ENCODE measurements at places on chromosomes 5 and 9. TPM values are rescaled to one million over a fixed set of nuclear protein-coding genes. Genes with fewer than 3 reads are reported as not detected.

The UBE2QL1 gene
- 0.49 TPM for total RNA-seq

GRCh38 chr5:146734936-146735577 lies 143.5 kb downstream of the PPP2R2B start:
- DNase-seq, result no peak

DNA sequence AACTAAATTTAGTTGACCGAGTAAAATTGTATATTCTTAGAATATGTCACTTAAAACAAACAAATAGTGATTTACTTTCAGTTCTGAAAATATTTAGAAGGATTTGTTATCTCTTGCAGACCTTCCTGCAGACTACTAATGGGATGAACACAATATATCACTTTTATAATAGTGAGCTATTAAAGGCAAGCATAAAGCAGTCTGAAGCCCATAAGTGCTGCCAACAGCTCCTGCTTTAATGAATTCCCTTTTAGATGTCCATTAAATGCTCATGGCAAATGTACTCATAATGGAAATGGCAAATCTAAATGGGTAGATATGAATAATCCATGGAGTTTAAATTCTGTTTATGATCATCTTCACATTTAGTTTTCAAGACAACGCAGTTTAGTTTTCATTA lies 170.2 kb downstream of the RANBP17 start:
- DNase-seq, result no peak

DNA sequence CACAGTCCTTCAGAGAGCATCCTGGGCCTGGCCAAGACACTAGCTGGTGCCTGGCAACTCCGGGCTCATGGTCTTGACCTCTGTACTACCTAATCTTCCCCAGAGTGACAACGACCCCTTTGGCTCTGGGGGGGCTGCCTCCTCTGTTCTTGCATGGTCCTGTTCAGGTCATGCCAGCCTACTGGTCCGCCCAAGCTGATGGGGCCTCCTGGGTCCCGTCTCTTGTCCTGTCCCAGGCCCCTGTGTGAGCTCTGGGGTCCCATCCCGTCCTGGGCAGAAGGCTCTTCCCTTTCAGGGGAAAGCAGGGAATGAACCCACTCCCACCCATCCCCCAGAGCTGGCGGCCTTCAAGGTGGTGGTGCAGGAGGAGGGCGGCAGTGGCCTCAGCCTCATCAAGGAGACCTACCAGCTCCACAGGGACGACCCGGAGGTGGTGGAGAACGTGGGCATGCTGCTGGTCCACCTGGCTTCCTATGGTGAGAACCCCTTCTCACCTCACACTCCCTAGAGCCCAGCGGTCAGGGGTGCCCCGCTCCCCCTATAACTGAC lies 13.3 kb downstream of the REXO4 start:
- no peak for DNase-seq

DNA sequence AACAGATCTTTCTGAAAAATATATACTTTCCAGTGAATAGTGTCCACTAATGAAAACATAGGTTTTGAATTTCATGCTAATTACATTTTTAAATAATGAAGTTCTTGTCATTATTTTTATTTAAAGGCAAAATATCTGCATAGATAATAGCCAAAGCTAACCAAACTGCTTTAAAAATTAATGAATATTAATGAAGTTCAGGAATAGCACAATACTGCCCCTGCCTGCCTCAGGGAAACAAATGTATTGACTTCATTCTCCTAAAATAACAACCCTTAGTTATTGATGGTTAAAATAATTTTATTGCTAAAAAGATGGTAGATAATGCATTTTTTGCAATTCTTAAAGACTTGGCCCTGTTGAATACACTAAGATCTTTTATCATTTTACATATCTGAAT lies 103.6 kb upstream of the SSBP2 start:
- DNase-seq, result no peak

DNA sequence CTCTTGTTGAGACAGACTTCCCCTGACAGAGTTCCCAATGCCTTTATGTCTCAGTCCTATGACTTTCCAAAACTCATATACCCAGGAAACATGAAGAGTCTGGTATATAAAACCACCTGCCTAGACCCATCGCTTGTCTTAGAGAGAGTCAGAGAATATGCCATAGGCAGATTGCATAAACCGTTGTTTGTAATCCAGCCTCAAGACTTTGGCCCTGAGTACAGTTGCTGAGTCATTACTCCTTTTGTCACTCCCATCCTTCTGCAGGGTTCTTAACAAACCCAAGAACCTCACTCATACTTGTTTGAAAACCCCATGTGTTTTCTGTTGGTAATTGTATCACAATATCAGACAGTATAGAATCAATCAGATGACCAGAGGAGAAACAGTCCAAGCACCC lies 616.3 kb downstream of the SLCO4C1 start:
- DNase-seq, result peak; percentile 1

GRCh38 chr9:36788534-36788933 lies 215.8 kb downstream of the MELK start:
- DNase-seq, result no peak

The DEPDC1B gene
- total RNA-seq, result 28.5 TPM

DNA sequence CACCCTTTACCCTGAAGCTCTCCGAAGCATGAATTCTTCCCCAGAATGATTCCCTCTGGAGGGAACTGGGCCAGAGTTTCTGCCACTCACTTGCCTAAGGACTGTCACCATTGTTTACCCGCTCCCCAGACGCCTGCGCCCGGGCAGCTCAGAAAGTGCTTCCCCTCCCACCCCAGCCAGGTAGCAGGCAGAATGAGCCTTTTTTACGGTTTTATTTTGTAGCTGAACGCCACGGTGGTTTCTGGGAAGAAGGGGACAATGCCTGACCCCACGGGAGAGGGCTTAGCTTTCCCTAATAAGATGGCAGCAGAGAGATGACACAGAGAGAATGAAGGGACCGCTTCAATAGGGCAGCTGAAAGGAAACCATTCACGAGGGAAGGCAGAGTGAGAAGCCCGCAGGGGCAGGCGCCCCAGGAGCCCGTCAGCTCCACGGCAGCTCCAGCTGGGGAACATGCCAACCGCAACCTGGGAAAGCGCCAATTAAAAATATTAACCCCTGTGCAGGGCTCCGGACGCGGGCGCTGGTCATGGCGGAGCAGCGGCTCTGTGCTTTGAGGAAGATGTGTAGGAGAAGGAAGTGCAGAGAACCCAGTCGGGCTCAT lies 20.4 kb upstream of the NTNG2 start:
- DNase-seq, result peak; percentile 52

The PCSK1 gene
- 4.6 TPM for total RNA-seq

DNA sequence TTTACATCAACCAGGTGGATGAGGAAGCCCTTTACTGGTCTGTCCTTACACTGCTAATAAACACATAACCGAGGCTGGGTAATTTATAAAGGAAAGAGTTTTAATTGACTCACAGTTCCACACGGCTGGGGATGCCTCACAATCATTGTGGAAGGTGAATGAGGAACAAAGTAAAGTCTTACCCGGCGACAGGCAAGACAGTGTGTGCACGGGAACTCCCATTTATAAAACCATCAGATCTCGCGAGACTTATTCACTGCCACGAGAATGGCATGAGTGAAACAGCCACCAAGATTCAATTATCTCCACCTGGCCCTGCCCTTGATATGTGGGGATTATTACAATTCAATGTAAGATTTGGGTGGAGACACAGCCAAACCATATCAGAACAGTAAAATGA lies 67.3 kb upstream of the GRAMD2B start:
- DNase-seq, result no peak

The CMBL gene
- total RNA-seq, result 4.1 TPM

- no peak for DNase-seq
Observed at GRCh38 chr5:54990841-54991258, 5.5 kb upstream of the ESM1 start.

DNA sequence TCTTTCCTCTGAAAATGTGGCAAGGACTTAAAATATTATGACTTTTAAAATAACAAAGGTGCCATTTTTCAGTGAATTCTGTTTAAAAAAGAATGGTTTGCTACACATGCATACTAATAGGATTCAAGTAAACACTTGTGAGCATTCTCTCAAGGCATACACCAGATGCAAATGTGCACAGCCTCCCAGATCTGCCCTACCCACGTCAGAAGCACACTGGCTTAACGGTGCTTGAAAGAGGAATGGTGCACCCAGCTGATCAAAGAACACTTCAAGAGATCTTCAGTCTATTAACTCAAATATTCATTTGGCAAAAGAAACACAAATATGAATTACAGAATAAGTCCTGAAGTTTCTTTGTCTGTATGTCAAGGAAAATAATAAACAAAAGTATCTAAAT lies 15.8 kb downstream of the GABRB2 start:
- DNase-seq, result no peak

DNA sequence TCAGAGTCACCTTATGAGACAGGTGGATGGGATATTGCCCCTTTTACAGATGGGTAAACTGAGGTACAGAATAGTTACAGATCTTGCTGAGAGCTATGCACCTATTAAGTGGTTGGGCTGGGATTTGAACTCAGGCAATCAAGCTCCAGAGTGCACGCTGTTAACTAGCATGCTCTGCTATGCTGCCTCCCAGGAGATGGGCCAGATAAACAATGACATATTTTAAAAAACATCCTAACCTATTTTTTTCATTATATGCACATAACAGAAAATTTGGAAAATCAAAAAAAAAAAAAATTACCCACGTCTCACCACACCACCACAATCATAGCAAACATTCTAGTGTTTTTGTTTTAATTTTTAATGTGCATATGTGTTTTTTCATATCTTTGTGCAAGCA lies 123.4 kb upstream of the STC2 start:
- no peak for DNase-seq

- no peak for DNase-seq
Observed at GRCh38 chr9:135277219-135278201, 190.0 kb downstream of the OLFM1 start.

DNA sequence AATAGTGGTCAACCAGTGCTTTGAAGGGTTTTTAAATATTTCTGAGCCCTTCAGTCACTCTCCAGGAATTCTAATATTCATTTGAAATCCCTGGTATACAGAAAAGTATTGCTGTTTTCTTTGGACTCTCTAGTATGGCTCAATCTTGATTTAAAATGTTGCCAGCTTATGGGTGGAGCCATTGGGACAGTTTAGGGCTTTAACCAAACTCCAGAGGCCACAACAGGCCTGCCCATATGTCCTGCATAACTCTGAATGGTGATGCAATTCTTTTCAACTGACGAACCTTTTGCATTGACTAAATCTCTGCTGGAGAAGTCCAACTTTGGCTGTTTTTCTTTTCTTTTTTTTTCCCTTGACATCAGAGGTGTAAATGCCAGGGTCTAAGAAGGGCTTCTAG lies 10.3 kb upstream of the ANKHD1 start:
- DNase-seq, result no peak

The SLC34A1 gene
- total RNA-seq, result not detected

The ITGA2 gene
- 28.4 TPM for total RNA-seq

GRCh38 chr5:103487218-103487617 lies 75.4 kb downstream of the NUDT12 start:
- no peak for DNase-seq

The LHX6 gene
- total RNA-seq, result under 0.01 TPM

GRCh38 chr5:104126980-104127379 lies 564.4 kb upstream of the NUDT12 start:
- no peak for DNase-seq

DNA sequence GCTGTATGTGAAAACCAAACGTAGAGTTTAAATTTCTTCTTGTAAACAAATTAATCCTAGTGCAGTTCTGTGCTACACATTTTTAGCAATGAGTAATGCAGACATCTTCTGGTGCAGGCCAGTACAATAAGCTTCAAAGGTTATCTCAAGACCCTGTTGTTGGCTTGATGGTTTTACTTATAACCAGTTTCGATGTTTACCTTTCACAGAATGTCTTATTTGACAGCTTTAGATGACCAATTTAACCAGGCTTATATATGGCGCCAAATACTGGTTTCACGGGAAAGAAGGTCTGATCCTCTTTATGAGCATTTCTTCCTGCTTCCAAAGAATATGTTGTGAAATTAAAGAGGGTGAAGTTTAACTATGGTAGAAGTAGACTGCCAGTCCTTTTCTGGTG lies 9.9 kb downstream of the ZFAND5 start:
- no peak for DNase-seq

DNA sequence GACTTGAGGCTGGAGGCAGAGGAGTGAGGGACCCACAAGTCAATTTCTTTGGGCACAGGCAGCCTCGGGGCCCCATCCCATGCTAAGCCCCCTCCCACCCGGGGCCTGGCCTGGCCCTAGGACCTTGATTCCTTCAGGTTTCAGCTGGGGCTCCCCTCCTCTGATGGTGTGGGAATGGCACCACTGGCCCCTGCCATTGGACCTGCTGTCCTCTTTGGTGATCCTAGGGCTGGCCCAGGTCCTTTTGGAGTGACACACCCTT lies 10.5 kb downstream of the ERGIC1 start:
- DNase-seq, result no peak

GRCh38 chr5:145237843-145238242 lies 597.3 kb downstream of the PRELID2 start:
- no peak for DNase-seq

The TYRP1 gene
- 0.68 TPM for total RNA-seq

The CCL28 gene
- total RNA-seq, result 8.8 TPM

DNA sequence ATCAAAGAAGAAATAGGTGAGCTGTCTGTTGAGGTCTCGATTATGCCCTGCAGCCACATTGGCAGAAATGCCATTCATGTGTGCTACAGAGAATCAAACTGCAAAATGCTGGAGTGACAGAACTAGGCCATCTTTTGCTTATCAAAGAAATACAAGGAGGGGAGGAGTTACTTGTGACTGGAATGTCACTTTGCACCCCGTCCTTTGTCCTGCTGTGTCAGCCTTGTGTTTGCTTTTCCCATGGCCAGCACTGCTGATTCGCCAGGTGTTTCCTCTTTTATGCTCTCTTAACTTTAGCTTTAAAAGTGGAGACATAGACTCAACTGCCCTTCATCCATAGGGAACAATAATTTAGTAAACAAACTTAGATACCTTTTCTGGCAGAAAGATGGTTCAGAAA lies 54.3 kb downstream of the SLC46A2 start:
- no peak for DNase-seq

The PCDHB13 gene
- 2.6 TPM for total RNA-seq

DNA sequence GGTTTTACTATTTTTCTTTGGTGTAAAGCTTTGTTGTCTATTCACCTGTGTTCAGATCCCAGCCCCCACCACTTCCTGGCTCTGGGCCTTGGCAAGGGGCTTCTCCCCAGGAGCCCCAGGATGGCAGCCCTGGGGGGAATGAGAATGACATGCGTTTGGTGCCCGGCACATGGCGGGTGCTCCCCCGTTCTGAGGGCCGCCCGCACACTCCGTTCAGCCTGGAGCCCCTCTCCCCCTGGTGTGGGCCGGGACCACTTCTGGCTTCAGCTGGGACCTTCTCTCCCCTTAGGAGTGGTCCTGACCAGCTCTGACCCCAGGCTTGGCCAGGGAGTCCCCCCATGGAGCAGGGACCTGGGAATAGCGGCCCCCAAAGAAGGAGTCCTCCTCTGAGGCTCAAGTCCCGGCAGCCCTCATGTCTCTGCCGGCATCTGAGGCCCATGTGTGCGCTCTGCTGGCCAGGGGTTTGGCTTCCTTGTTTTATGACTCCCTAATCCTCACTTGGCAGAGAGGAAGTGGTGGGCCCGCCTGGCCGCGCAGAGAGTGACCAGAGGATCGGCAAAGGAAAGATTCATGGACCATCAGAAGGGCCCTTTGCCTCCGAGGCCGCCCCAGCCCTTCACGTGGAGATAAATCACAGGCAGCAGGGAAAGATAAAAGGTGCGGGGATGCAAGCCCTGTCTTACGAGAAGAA lies 57.0 kb upstream of the LMX1B start:
- DNase-seq, result no peak
